ENCODE measurements at places on chromosomes 7 and 10.

DNA sequence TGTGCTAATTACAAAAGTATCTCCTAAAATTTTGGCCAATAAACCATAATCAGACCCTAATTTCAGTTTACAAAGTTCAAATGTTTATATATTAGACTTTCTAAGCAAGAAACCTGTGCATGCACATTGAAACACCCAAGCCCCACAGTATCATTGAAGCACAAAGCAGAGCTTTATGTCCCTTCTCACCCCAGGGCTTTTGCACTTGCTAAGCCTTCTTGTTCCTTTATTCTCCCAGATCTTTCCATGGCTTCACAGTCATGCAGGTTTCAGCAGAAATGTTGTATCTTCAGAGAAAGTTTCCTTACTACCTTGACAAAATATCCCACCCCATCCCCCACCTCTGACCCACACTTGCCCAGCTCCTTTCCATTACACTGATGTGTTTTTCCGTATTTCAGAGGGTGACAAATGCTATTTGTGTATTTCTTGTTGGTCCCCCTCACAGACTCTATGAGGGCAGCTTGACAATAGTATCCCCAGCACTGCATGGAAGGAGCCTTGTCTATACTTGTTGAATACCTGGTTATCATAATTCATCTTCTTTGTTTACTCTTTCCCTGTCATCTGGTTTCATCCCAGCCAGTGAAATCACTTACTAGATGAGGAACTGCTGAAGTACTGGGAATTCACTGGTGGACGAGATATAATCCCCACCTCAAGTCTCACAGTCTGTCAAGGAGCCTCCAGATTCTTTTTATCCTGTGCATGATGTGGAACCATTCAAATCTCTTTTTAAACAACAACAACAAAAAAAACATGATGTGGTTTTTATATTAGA lies 24.0 kb upstream of the PCGF5 start:
- DNase-seq: no peak

DNA sequence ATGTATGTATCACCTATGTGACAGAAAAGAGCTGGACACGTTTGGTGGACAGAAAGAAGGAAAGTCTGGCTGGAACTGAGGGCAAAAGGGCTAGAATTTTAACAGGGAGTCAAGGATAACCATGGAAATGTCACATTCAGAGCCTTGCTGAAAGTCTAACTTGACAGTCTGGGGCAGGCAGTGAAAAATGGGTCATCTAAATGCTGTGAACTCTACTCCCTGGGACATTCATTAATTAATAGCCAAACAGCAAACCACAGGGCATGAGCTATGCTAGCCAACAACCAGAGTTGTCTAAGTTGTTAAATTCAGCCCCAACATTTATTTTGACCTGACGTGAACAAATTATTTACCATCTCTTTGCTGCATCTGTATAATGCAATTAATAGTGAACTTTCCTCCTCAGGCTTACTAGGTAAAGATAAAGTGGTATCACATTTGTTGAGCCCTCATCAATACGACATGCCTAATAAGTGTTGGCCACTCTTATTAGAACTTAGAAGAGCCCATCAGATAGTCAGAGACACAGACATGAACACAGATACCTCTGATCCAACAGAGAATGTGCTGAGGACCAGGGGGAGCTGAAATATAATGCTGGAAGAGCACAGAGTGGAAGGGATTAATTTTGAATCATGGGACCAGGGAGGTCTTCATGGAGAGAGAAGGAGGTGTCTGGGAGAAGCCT lies 109.9 kb downstream of the SORCS1 start:
- no peak for DNase-seq

DNA sequence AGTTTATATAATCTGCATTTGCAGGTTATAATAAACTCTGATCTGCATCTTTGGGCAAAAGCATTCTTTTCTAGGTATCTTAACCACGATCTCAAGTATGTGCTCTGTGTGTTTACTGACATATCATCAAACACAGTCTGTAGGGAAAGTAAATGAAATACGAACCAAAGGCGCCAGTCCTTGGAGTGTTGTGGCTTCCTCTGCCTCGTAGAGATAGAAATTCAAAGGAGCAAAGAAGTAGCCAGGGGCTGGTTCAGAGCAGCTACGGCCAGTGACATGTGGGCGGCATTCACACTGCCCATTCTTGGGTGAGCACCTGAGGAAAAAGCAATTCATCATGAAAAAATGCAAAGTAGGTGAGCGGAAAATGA lies 38.7 kb downstream of the LAMB4 start:
- DNase-seq: peak; percentile 16

DNA sequence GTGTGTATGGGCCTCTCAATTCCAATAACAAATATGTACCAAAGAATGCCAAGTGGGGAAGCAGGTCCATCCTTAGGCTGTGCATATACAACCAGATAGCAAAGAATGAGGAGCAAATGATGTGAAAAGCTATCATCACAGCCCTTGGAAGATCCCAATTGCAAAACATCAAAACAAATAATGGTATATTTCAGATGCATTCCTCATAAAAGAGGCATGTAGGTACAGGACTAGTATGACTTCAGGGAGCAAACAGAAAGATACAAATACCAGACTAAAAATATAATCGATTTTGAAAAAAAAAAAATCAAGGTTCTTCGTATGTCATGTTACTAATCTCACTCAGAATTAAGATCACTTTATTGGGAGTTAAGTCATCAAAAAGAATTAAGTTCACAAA lies 18.5 kb upstream of the SPOCK2 start:
- DNase-seq: no peak

DNA sequence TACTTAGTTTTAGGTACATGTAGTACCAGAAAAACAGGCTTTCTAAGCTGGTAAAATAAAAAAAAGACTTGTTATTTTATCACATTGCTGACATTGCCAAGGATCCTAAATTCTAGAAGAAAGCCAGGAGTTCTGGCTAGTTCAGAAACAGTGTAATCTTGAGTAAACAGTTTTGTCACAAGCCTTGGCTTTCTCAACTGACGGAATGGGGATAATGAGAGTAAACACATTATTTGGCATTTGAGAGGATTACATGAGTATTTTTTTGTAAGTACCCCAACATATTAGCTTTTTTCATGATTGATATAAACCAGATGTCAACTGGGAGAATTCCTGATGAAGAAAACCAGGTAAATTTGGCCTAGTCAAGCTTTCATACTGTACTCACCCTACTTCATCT lies 269.8 kb downstream of the SORCS1 start:
- no peak for DNase-seq

- no peak for DNase-seq
Measured at GRCh38 chr10:47057471-47057870, 146.2 kb downstream of the PTPN20 start.

- DNase-seq: no peak
Measured at GRCh38 chr10:37552881-37553280, 304.5 kb downstream of the ZNF248 start.

GRCh38 chr10:129523723-129524316 lies 56.8 kb downstream of the MGMT start:
- no peak for DNase-seq

- DNase-seq: no peak
Measured at GRCh38 chr10:124731551-124731950, 12.6 kb downstream of the FAM53B start.
